ENCODE measurements at places on chromosomes 3 and 15. TPM values are rescaled to one million over a fixed set of nuclear protein-coding genes. Genes with fewer than 3 reads are reported as not detected.

The ZPLD1 gene
- not detected for polyA plus RNA-seq

The HIGD2B gene
- polyA plus RNA-seq = not detected

The ACOX2 gene
- 7.5 TPM for polyA plus RNA-seq

The NANOGP8 gene
- polyA plus RNA-seq = not detected

The SIDT1 gene
- 2.4 TPM for polyA plus RNA-seq

The RTP1 gene
- polyA plus RNA-seq = not detected

The SLC27A2 gene
- 1.6 TPM for polyA plus RNA-seq

The BFSP2 gene
- 0.68 TPM for polyA plus RNA-seq

The AGTR1 gene
- 0.61 TPM for polyA plus RNA-seq

The WNT5A gene
- polyA plus RNA-seq = 1.4 TPM

The SPATA12 gene
- 0.05 TPM for polyA plus RNA-seq

The ANKRD34C gene
- not detected for polyA plus RNA-seq

The SPESP1 gene
- 3.4 TPM for polyA plus RNA-seq

The XCR1 gene
- 0.03 TPM for polyA plus RNA-seq

The GOLGA8G gene
- polyA plus RNA-seq = 0.03 TPM

The ACTR8 gene
- 6.7 TPM for polyA plus RNA-seq

The ARPP21 gene
- polyA plus RNA-seq = 0.13 TPM

The CFAP92 gene
- polyA plus RNA-seq = 0.70 TPM

The FBN1 gene
- 7.9 TPM for polyA plus RNA-seq

The ABTB1 gene
- polyA plus RNA-seq = 36.3 TPM

The RHOV gene
- 87.8 TPM for polyA plus RNA-seq

The CNTN4 gene
- 5.5 TPM for polyA plus RNA-seq

The TMEM158 gene
- polyA plus RNA-seq = 4.9 TPM

The SLC12A1 gene
- polyA plus RNA-seq = not detected

The LRRN1 gene
- 0.20 TPM for polyA plus RNA-seq

The CTXN2 gene
- polyA plus RNA-seq = not detected

The ZNF501 gene
- polyA plus RNA-seq = 0.95 TPM

The ROPN1B gene
- not detected for polyA plus RNA-seq

The SPTBN5 gene
- 2.9 TPM for polyA plus RNA-seq

The MYL3 gene
- polyA plus RNA-seq = 11.5 TPM

The TIGIT gene
- polyA plus RNA-seq = 0.25 TPM

The AP3B2 gene
- polyA plus RNA-seq = 2.6 TPM

The IGDCC3 gene
- 0.08 TPM for polyA plus RNA-seq

The USP50 gene
- polyA plus RNA-seq = not detected

The ZNF662 gene
- polyA plus RNA-seq = 3.2 TPM

The ADAMTS17 gene
- 1.1 TPM for polyA plus RNA-seq
